Activated naive CD8-positive, alpha-beta T cell treated with anti-CD3 and anti-CD28 coated beads, Interleukin-2, amount 10 ng/mL, durations not matched to agents 7 days and 5 days (primary cell): ENCODE measurements at places on chromosomes 11 and 22. TPM values are rescaled to one million over a fixed set of nuclear protein-coding genes. Genes with fewer than 3 reads are reported as not detected.

- H3K4me3 ChIP-seq = peak overlapping the region; percentile 57
- H3K27ac ChIP-seq = peak overlapping the region; percentile 46
- DNase-seq = no peak
- H3K27me3 ChIP-seq = peaks cover 15% of the 10 kb centered on the region
Measured at GRCh38 chr22:40009292-40009774, 14.6 kb downstream of the FAM83F start.

TP53AIP1 gene
- total RNA-seq = not detected

DNA sequence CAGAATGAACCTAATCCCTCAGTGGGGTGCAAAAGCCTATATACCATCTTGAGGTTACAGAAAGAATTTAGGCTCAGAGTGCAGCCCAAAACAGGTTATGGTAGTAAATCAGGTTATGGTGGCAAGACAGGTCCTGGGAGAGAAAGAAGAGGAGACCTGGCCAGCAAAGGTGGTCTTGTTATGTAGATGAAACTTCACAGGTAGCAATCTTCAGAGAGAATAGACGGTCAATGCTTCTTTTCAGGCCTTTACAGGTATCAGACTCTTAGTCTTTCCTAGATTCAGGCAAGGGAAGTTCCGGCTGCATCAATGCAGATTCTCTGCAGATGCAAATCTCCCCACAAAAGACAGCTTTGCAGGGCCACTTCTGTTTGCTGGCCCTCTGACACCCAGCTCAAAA, 45.8 kb upstream of the SORL1 start:
- DNase-seq = no peak
- H3K27me3 ChIP-seq = peaks cover 5% of the 10 kb centered on the region
- peaks cover 6% of the 10 kb centered on the region for H3K36me3 ChIP-seq
- H3K4me1 ChIP-seq = no peaks in the 10 kb centered on the region
- no peak overlapping the region for H3K4me3 ChIP-seq

TRIM49B gene
- total RNA-seq = not detected

DNA sequence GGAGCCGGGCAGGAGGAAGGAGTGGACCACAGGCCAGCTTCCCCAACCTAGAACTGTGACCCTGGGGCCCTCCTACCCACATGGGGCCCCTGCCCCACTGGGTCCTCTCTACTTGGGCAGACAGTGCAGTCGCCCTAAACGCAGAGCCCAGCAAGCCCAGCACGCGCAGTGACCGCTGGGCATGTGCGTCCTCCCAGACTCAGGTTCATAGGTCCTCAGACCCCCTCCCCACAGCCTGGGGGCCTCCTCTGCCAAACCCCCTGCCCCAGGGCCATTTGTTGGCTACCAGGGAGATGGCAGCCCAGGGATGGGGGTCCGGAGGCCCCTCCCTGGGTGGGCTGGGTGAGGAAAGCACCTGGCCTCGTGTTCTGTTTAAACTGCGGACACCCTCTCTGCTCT, 23.9 kb downstream of the RTN4R start:
- no peaks in the 10 kb centered on the region for H3K27me3 ChIP-seq
- peak overlapping the region; percentile 77 for H3K4me3 ChIP-seq
- peak overlapping the region; percentile 96 for H3K27ac ChIP-seq
- H3K4me1 ChIP-seq = peaks cover 35% of the 10 kb centered on the region

DNA sequence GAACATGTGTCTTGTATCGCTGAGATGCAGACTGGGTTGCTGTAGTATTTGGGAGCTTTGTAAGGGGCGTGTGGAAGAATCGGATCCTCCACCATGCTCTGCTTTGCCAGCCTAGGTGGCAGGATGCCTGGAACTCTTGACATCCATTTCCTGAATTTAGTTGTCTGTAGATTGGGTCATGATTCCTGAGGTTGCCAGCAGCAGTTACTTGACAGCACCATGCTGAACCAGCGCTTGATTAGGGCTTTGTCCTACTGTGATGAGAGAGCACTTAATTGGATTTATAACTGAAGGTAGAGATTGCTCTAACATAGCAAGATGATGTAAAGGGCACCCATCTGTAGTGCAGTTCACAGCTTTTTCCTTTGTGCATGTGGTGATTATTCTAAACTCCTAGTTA, 75.6 kb upstream of the HORMAD2 start:
- H3K36me3 ChIP-seq = peaks cover 6% of the 10 kb centered on the region
- DNase-seq = no peak
- no peaks in the 10 kb centered on the region for H3K27me3 ChIP-seq
- H3K4me3 ChIP-seq = no peak overlapping the region
- H3K4me1 ChIP-seq = peaks cover 6% of the 10 kb centered on the region

LYVE1 gene
- total RNA-seq = not detected

ILK gene
- total RNA-seq = 195 TPM

MOV10L1 gene
- total RNA-seq = not detected

CALCA gene
- not detected for total RNA-seq

CNIH2 gene
- 2.1 TPM for total RNA-seq

TPBGL gene
- 0.14 TPM for total RNA-seq

DNA sequence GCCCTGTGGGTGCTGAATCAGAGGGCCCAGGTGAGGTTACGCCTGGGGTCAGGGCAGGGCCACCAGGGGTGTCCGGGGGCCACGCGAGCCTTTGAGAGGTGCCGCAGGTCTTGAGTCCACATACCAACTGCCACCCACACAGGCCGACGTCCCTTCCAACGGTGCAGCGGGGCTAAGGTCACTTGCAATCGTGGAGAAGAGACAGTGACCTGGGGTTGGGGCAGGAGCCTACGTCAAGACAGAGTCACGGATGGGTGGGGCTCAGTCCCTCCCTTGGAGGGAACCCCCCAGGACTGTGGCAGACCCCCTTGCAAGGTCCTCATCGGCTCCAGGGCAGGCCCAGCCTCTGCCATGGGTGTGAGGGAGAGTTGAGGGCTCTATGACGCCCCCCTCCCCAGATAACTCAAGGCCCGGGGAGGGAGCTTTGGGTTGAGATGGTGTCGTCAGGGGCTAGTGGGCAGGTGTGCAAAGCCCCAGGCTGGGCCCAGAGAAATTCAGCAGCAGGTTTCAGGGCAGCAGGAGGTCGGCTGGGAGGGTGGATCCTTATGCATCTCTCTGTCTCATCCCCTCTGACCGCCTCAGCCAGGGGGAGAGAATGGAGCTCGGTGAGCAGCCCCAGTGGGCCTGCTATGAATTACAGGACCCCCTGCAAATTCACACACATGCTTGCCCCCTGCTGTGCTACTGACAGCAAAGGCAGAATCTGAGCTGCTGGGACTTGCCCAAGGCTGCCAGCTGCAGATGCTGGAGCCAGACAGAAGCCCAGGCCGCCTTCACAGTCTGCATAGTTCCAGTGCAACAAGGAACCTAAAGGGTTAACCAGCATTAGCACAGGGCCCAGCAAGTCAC, 60.0 kb downstream of the MYEOV start:
- H3K36me3 ChIP-seq = no peaks in the 10 kb centered on the region
- no peak overlapping the region for H3K4me3 ChIP-seq
- H3K4me1 ChIP-seq = peaks cover 3% of the 10 kb centered on the region
- peaks cover 10% of the 10 kb centered on the region for H3K27me3 ChIP-seq
- H3K27ac ChIP-seq = no peak overlapping the region
- DNase-seq = no peak

DNA sequence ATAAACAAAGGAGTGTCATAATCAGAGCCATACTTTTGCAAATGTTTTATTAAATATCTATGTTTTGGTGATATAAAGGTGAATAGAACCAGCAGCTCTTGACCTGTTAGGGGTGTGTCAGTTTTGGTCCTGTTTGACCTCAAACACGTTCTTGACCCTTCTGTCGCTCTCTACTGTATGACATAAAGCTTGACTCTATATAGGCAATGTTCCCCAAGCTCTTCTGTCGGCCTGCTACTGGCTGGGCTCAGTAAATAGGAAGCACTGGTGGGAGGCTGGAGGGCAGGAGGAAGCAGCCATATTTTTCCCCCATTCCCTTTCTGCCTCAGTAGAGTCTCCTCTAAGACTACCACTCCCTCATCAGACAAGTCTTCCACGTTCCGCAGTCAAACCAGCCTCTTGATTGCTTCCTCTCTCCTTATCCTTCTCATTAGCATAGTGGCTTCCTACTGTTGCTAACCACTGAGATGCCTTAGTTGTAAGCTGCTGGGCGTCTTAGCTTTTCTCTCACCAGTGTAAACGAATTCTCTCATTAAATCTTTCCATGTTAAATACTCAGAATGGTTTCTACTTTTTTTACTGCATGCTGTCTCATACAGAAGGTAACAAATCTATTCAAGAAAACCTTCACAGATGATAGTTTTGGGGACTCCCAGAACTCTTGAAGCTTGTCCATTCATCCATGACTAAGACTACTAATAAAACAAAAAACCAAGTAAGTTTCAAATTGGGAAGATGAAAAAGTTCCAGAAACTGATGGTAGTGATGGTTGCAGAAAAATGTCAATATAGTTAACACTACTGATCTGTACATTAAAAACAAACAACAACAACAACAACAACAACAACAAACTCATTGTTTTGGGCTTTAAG, 3.3 kb downstream of the NPAT start:
- no peaks in the 10 kb centered on the region for H3K27me3 ChIP-seq
- DNase-seq = no peak
- peaks cover 43% of the 10 kb centered on the region for H3K36me3 ChIP-seq
- H3K4me3 ChIP-seq = no peak overlapping the region

- no peaks in the 10 kb centered on the region for H3K27me3 ChIP-seq
- peak overlapping the region; percentile 86 for H3K4me3 ChIP-seq
- DNase-seq = peak; percentile 50
- H3K4me1 ChIP-seq = peaks cover 42% of the 10 kb centered on the region
- peaks cover 5% of the 10 kb centered on the region for H3K36me3 ChIP-seq
Measured at GRCh38 chr22:39446239-39446721, 10.5 kb upstream of the MGAT3 start.

PANX3 gene
- total RNA-seq = not detected

SCUBE2 gene
- total RNA-seq = not detected

DNA sequence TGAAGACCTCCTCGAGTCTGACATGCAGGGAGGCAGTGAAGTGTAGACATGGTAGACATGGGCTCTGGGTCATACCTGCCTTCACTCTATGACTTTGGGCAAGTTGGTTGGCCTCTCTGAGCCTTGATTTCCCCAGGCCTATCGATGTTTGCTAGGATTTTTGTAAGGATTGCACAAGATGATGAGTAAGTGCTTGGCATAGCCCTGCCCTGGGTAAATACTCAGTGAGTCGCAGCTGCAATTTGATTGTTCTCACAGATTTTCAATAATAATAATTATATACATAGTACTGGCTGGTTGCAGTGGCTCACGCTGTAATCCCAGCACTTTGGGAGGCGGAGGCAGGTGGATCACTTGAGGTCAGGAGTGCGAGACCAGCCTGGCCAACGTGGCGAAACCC, 18.1 kb downstream of the MCM5 start:
- no peaks in the 10 kb centered on the region for H3K27me3 ChIP-seq
- H3K4me1 ChIP-seq = peaks cover 18% of the 10 kb centered on the region
- DNase-seq = no peak
- H3K36me3 ChIP-seq = peaks cover 14% of the 10 kb centered on the region
